ENCODE measurements at places on chromosomes 13 and 19.

GRCh38 chr19:55464039-55464661, 401 bp downstream of the C19orf85 start:
- DNase-seq = no peak

DNA sequence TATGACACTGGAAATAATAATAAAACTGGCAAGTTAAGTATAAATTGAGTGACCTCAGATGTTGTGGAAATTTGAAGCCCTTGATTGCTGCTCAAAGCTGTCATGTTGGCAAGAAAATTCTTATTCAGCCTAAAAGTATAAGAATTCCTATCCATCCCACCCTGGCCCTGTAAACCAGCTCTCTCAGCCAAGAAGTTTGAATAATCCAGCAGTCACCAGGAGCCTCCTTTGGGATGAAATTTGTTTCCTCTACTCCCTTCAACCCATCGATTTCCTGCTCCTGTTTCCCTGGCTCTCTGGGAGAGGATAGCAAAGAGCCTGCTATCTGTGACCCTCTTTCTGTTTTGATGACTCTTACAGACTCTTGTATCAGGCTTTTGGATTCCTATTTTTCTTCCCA, 169.3 kb downstream of the LHFPL6 start:
- DNase-seq = no peak

DNA sequence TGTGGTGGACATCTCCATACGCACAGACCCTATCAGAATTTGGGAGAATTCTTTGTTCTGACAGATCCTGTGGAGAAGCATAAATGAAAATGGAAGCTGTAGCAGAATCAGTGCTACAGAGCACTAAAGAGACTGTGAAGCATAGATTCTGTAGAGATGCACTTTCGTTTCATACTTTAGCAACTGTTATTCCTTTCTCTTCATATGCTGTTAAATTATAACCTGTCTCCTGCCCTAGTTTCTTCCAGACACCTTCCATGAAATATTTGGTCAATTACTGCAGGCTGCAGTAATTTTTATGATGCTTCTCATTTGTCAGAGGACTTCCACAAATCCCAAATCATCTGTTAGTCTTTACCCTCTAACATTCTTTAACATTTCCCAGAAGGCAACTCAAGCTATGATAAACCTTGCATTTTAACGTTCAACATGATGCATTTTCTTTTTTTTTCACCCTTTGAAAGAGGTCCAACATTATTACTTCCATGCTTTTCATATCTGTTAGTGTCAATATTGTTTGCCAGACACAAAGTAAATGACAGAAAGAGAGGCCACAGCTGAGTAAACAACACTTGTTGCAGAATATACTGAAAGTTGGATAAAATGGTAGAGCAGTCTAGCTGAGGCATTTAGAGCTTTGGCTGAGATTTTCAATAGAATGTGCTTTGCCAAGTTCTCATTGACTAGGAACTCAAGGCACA, 412.7 kb downstream of the LMO7 start:
- no peak for DNase-seq

DNA sequence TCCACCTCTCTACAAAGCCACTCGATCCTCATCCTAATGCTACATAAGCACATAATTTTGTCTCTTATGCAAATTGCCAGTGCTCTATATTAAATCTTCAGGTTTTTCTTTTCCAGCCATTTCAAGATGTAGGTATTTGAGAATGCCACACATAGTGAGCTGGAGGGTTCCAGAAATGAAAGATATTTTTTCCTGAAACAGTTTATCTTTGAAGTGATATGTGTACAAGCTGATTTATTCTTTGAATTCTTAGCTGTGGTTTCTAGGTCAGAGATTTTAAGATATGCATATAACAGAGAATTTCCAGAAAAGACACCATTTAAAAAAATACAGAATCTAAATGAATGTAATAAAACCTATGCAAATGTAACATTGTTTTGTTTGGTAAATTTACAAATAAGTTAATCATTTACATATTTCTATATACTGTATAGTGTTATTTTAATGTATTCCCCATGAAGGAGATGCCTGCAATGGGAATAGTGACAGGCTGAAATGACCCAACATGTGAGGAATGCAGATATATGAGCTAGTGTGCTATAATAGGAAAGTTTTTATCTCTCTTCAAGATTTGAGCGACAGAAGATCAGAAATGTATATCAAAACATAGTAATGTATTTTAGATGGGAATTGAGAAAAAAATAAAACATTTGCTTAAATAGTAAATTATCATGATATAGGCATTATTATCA, 570.2 kb downstream of the SLITRK1 start:
- DNase-seq = no peak

GRCh38 chr13:109272595-109273325, 513.6 kb downstream of the IRS2 start:
- DNase-seq = no peak

DNA sequence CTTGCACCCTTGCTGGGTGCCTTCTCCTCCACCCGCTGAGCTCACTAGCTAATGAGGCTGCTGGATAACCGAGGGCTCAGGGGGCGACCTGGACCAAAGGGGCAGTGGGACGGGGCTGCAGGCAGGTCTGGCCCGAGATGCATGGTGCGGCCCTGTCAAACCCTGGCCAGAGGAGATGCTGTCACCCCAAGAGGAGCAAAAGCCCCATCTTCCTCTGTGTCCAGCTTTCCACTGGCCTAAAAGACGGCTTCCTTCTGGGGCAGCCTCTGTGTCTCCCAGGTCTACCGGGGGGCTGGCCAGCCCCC, 261.8 kb downstream of the TBC1D4 start:
- no peak for DNase-seq

- DNase-seq = no peak
Observed at GRCh38 chr13:102700088-102701031, 5.5 kb upstream of the METTL21C start.

DNA sequence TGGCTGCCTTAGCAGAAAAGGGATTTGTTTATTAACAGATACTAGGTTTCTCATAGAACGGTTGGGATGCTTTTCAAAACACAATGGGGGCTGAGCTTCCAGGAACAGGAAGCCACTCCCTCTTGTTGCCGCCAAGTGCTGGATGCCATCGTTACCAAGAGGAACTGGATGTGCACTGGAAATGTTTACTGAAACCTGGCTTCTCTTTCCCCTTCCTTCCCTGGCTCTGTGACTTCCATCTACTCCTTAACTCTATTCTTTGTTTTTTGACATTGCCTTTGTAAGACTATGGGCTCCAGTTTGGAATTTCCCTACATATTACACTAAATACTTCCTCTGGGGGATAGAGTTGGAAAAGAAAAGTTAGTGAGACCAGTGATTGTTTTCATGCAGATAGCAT, 11.7 kb upstream of the KL start:
- DNase-seq = peak; percentile 37

DNA sequence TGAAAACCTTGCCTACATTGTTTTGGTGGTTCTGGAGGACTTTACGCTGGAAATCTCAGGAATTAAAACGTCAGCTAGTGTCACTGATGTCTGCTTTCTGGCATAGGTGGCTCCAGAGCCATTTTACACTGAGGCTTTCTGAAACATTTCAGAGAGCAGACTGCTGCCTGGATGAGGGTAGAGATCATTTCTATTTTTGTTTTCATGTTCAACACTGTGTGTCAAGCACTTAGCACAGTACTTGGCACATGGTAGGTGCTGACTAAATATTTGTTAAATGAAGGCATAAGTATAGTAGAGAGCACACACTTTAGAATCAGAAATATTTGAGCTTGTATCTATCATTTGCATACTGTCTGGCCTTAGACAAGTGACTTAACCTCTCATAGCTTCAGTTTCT, 59.1 kb upstream of the FRY start:
- DNase-seq = no peak

DNA sequence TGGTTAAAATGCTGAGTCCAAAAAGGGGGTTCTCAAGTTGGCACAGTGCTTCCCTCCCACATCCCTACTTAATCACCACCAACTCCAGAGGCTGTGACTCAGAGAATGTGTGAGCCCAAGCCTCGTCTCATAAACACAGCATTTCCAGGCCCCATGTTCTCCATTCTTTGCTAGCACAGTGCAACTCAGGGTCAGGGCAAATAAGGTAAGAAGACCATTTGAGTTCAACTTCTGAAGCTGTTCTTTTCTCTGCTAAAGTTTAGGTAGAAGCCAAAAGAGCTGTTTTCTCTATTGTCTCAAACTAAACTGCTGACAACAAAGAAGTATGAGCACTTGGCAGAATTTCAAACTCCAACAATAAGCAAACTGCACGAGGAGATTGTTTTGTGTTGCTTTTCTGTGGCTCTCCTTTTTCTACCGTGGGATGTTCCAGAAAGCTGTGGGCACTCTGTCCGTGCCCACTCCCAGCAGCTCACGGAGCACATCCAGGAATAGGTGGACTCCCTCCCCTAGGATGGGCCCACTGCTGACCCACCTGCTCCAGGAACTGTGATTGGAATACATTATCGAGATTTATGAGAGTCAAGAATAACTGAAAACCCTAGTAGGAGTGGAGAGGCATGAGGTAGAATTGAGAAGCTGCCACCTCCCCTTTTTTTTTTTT, 494.3 kb downstream of the COG6 start:
- no peak for DNase-seq

- DNase-seq = no peak
Observed at GRCh38 chr19:3512562-3513228, 6.6 kb downstream of the FZR1 start.

- no peak for DNase-seq
Observed at GRCh38 chr13:110227864-110228643, 78.9 kb downstream of the COL4A1 start.

GRCh38 chr19:14614099-14614412, 31.2 kb downstream of the CLEC17A start:
- peak; percentile 90 for DNase-seq

- no peak for DNase-seq
Observed at GRCh38 chr13:27806744-27807387, 14.6 kb downstream of the GSX1 start.

DNA sequence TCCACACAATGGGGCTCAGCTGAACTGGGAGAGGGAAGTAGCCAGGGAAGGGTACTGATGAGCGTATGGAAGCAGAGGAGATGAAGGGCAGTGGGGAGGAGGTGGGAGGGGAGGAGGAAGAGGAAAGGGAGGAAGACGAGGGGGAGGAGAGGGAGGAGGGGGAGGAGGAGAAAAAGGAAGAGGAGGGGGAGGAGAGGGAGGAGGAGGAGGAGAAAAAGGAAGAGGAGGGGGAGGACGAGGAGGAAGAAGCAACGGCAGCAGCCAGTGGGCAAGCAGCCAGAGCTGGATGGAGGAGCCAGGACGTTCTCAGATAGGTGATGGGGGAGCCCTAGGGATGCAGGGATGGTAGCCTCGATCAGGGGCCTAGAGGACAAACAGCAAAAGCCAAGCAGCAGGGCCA, 5.6 kb downstream of the CERS4 start:
- no peak for DNase-seq

- DNase-seq = peak; percentile 90
Observed at GRCh38 chr13:113209336-113209758, at the start of gene CUL4A. Gene CUL4A (plus strand): TSS chr13:113209613. CDS start chr13:113209628, 15 bp downstream.

DNA sequence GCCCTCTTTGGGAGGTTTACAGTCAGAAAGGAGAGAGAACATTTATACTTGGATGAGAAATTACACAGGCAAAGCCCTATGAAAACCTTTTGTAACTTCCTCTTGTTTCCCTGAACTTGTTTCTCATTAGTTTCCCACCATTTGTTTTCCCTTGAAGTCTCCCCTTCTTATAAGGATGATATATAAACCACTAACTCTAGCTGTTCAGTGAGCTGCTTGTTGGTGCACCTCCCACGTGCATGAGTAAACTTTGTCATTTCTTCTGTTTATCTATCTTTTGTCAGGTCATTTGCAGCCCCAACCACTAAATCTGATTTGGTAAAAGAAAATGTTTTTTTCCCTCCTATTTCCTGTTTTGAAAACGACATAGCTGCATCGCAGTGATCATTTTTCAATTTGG, 919.9 kb downstream of the SLITRK1 start:
- DNase-seq = peak; percentile 18

DNA sequence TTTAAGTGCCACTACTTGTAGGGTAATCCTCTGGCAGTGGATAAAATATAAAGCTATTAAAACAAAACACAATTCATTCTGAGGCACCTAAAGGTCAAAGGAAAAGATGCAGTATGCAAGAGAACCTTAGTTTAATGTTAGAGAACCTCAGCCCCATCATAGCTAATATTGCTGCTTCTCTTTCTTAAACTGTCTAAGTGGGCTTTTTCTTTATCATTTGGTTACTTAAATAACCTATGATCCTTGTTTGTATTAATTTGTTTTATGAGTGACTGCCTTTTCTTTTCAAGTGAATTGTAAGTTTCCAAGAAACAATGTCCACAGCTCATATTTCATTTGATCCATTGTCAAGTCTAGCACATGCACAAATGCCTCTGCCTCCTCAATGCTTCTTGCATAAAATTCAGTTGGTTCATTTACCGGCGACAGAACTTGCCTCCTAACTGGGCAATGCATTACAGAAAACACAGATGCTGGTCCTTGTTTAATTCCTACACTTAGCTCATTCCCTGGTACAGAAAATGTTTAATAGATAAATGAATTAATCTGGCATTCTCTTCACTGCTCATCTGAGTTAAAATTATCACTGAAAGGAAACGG, 1049.8 kb downstream of the OLFM4 start:
- no peak for DNase-seq

DNA sequence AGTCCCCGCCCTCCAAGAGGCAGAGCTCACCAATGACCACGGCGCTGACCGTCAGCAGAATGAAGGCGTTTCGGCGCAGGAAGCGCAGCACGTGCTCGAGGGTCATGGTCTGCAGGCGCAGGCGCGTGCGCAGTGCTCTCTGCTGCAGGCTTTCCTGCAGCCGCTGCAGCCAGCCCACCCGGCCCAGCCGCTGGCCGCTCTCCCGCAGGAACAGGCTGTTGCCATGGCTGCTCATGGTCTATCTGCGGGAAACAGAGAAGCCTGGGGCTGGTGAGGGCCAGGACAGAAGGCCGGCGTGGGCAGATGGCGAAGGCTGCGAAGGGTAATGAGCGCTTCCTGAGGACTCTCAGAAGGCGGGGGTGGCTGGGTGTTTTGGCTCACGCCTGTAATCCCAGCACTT, 7.0 kb downstream of the SLC1A6 start:
- DNase-seq = no peak

- no peak for DNase-seq
Observed at GRCh38 chr13:27654059-27654458, 32.4 kb downstream of the POLR1D start.

- DNase-seq = no peak
Observed at GRCh38 chr13:109154966-109155761, 525.8 kb downstream of the MYO16 start.

GRCh38 chr13:43766725-43767124, 20.0 kb downstream of the ENOX1 start:
- DNase-seq = no peak

DNA sequence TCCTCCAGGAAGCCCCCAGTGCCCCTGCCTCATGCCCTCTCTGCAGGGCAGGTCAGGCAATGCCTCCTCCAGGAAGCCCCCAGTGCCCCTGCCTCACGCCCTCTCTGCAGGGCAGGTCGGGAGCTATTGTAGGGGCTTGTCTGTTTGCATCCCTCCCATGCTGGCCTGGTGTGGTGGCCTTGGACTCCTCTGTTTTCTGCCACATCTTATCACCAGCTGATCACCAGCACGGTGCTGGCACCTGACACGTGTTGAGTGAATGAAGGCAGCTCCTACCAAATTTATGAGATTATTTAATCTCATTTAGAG, 51.5 kb upstream of the C13orf46 start:
- DNase-seq = no peak

- DNase-seq = peak; percentile 80
Observed at GRCh38 chr19:40592170-40592569, 9.0 kb upstream of the LTBP4 start.
